ENCODE measurements at places on chromosomes 1 and 21.

DNA sequence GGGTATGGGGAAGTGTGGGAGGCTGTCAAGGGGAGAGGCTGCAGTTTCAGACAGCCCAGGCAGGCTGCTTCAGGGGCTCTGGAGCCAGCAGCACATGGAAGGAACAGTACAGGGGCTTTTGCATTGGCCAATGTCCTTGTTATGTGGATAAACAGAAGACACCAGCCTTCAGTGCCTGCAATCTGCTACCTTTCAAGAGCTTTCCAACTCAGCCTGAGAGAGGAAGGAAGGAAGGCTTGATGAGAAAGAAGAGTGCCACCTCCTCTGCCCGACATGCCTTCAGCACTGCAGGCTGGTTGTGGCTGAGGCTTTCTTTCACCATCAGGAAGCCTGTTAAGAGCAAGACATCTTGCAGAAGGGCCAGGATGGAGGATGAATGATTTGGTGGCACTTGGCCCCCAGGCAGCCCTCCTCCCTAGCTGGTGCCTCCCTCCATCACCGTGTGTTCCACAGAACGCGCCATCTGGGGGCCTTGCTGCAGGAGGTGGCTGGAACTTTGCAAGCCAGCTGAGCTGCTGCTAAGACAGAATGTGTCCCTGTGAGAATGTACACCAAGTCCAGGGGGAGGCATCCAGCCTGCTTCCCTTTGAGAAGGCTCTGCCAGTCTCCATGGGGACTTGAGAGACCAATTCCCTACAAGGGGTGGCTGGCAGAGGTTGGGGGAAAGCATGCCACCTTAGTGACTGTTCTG lies 372.4 kb upstream of the PROX1 start:
- no peak for DNase-seq

DNA sequence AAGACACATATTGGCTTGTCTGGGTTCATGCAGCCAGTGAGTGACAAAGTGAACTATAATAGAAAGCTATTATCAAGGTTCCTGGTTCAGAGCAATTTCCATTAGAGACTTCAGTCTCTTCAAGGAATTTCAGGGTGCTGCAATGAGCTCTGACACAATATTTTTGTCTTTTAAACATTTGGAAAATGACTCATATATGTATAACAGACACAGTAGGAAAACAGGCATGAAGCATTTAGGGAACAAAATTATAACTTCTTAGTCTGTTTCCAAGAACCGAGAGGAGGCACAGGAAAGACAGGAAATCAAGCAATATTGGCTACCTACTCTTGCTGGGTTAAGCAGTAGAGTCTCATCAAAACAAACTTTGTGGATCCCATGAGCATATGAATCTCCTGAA lies 170.4 kb downstream of the PTPRC start:
- DNase-seq, result no peak

- no peak for DNase-seq
These were observed 78.5 kb upstream of the KAZN start for GRCh38 chr1:14519976-14520375.

DNA sequence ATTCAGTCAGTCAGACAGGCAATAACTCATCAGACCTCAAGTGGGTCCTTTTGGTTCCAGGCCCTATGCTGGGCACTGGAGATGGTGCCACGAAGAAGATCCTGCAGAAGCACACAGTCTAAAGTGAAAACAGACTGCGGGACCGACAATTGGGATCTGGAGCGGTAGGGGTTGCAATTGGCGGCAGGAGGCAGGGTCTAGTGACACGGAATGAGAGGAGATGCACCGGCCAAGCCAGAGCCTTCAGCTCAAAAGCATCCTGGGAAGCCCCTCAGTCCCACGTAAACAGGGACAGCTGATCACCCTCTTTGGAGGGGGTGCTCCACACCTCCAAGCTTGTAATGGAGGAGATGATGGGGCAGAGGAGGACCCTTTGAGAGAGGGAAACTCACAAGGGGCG lies 56.2 kb downstream of the KLHDC7A start:
- no peak for DNase-seq

GRCh38 chr1:160863774-160864131 lies 1.1 kb upstream of the CD244 start:
- no peak for DNase-seq

DNA sequence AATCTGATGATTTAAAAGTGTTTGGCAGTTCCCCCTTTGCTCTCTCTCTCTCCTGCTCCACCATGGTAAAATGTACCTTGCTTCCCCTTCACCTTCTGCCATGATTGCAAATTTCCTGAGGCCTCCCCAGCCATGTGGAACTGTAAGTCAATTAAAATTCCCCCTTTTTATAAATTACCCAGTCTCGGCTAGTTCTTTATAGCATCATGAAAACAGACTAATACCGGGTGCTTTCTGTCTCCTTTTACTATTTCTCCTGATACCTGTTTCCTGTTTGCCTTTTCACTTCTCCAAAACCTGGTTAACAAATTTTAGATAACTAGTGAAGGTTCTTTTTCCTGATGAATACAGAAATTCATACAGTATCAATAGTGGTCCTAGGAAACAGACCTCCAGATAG lies 1670.3 kb downstream of the MRPL39 start:
- no peak for DNase-seq

DNA sequence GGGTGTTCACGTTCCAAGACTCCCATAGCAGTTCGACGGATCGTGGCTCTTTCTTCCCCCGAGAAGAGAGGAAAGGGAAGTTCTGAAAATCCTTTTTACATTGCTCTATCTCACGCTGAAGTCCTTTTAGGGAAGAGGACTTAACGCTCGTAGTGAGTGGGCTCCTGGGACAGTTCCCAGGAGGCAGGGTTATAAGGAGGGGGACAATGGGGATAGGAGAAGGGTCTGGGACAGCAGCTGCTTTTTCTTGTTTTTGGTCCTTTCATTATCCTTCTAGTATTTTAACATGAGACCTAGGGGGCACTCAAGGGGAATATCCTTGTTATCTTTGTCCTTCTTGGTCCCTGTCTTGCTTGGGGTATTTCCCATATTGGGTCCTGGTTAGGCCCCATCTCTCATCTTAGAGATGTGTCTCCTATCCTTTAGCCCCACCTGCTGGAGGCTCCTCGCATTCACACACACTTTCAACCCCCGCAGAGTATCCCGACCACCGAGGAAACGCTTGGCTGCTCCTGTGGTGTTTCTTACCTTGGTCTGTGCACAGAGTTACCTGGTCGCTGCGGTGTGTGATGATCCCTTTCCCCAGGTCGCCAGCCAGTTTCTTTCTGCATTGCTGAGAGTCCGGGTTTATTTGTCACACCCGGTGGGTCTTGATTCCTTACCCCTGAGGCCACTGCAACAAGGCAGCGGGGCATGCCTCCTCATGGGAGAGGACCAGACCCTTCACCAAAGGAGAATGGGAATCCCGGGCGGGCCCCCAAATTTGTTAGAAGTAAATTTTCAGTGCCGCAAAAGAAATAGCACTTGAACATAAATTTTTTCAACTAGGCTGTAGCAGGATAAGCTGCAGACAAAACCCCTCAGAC lies 29.7 kb downstream of the SCCPDH start:
- DNase-seq, result peak; percentile 8

DNA sequence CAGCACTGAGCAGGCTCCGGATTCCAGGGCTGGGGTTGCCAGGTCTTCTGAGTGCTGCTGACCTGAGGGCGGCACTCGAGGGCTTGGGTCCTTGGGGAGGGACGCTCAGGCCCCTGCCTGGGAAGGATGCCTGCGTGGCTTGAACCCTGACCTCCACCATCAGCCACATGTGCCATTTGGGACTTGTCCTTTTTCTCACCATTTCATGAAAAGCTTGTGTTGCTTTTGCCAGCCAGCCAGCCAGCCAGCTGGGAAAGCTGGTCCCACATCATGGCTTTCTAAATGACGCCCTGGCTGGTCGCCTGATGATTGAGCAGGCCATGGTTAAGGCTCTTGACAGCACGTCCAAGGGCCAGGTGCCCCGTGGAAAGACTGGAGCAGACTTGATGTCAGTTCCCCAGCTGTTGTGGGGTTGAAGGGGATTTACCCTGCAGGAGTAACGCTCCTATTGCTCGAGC lies 168.7 kb downstream of the CAMTA1 start:
- no peak for DNase-seq

Data from stimulated activated CD8-positive, alpha-beta memory T cell treated with anti-CD3 and anti-CD28 coated beads, Interleukin-4, amount 100 ng/mL, for 4 hours (primary cell).